ENCODE measurements at places on chromosomes 7 and 10.
A peak's percentile ranks its signal among the peaks of the same experiment; 100 is the strongest.

DNA sequence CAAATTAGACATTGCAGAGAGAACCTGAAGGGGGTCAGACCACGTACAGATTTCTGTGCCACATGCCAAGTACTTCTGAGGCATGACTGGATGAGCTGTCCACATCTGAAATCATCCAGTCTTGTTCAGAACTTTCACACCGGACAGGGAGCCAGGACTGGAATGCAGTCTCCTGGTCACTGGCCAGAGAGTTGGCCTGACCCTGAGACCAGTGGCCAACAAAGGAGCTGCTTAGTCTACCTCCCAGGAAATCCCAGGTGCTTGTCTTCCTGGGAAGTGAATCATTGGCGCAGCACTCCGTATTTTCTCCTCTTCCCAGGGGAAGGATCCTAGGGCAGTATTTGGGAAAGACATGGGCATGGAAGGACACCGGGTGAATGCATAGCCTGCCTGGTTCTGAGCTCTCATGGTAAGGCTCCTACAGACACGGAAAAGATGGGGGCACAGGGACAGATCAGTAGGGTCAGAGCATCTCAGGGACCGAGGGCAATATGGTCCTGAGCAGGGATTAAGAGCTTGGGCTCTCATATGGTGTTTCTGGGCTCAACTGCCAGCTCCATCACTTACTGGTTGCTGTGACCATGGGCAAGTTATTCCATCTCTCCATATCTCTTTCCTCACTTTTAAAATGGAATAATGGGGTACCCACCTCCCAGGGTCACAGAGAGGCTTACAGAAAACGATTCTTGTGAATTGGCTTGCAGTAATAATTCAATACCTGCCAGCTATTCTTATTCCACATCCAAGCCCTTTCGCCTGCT, 1.3 kb upstream of the SCD start:
- no peak for DNase-seq

DNA sequence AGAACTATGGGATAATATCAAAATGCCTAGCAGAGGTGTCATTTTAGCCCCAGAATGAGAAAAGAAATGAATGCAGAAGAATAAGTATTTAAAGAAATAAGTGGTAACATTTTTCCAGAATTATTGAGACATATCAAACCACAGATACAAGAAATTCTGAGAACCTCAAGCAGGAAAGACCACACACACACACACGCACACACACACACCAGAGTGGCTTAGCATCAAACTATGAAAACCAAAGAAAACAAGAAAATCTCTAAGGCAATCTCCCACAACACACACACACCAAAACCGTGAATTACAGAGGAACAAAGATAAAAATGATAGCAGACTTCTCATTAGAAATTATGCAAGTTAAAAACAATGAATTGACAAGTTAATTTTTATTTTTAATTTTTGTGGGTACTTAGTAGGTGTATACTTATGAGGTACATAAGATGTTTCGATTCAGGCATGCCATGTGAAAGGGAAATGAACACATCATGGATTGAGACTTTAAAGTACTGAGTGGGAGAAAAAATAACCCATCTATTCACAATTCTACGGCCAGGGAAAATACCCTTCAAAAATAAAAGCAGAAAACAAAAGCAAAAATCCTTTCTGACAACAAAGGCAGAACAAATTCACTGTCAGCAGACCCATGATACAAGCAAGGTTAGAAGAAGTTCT, 14.6 kb downstream of the PPIF start:
- no peak for DNase-seq

GRCh38 chr10:106919871-106920282, 244.6 kb downstream of the SORCS1 start:
- DNase-seq, result no peak

GRCh38 chr7:33824911-33825459, 80.4 kb upstream of the BMPER start:
- no peak for DNase-seq

DNA sequence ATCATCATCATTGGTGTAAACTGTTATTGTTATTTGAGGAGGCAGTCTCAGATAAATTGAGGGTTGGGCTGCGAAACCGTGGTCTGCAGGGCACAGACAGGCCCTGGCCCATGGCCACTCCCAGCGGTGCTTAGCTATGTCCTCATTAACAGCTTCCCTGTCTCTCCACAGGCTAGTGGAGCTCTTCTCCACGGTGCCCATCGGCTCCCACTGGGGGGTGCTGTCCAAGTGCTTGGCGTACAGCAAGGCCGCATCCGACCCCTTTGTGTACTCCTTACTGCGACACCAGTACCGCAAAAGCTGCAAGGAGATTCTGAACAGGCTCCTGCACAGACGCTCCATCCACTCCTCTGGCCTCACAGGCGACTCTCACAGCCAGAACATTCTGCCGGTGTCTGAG, 21.6 kb downstream of the GPR26 start:
- no peak for DNase-seq

DNA sequence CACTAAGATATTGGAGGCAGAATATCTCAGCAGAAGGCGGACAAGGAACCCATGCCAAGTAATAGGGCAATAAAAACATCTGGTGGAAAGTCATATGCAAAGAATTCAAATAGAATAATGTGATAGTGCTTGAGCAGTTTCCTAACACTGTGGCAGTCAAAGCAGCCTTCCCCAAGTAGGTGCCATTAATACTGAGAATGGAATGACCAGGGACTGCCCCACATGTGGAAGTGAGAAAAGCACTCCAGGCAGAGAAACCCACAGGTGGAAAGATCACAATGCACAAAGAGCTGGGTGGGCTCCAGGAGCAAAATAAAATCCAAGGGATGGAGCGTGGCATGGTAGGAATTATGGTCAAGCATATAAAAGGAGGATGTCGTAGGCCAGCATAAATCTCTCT, 64.4 kb upstream of the NME8 start:
- no peak for DNase-seq

DNA sequence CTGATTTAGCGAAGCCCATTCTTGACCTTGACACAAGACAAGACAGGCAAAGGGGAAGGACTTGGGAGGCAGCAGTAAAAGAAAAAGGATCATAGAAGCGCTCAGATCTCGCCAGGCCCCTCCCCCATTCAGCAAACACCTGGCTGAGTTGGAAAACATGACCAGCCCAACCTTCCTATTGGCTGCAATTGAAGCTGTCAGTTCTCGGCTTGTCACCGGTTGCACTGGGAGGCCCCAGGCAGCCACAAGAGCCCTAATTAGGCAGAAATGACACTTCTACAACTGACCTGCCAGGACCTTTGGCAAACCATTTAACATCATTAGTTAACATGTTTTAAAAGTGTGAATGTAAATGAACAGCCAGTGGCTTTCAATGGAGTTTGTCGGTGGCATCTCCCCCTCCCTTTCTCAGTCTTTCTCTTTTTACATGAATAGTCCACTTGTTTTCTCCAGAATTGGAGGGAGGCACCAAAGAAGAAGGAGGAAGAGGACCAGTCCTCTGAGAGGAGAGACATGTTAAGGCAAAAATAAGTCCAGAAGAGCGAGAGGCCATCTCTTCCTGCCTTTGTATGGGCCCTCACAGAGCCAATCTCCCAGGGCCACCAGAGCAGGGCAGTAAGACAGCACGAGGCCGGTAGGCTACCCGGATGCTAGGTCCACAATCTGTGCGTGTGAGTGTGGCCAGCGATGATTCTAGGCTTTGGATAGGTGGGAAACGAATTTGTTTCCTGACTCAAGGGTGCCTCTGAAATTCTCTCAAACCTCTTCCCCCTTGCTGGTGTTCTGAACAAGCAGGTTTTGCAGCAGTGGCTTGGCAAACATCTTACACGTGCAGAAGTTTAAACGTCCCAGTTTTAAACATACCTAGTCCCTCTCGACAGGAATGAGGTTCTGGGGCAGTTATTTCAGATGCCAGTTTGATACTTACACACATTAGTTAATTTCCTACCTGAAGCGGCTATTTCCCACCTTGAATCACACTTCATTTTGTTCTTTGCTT, 15.0 kb upstream of the ENO4 start:
- no peak for DNase-seq

- no peak for DNase-seq
Observed at GRCh38 chr7:28018856-28019465, 161.6 kb downstream of the JAZF1 start.

DNA sequence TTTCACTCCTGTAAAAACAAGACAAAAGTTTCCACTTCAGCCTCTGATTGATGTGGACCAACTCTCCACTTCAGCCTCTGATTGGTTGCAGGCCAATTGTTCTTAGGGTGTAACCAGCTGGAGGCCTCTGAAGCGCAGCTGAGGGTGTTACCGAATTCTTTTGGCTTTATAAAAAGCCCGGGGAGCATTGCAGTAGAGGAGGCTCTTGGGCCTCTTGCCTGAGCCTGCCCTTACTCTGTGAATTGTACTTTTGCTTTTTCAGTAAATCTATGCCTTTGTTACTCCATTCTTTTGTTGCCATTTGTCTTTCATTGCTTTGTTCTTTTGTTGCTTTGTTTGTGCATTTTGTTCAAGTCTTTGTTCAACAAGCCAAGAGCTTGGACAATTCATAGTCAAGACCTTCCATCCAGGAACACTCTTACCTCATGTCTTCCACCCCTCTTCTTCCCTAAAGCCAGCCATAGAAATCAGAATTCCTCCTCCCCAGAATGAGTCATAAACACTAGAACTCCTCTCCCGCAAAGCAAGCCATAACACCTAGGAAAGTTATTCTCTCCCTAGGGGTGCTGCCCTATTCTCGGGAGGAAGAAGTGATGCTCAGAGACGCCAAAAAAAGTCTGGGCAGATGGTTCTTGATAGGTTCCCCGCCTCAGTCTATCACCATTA, 53.5 kb upstream of the ARMC3 start:
- no peak for DNase-seq

- DNase-seq, result no peak
Observed at GRCh38 chr7:79064187-79064823, 389.2 kb downstream of the MAGI2 start.

GRCh38 chr10:17415046-17415658, 39.2 kb downstream of the ST8SIA6 start:
- no peak for DNase-seq

DNA sequence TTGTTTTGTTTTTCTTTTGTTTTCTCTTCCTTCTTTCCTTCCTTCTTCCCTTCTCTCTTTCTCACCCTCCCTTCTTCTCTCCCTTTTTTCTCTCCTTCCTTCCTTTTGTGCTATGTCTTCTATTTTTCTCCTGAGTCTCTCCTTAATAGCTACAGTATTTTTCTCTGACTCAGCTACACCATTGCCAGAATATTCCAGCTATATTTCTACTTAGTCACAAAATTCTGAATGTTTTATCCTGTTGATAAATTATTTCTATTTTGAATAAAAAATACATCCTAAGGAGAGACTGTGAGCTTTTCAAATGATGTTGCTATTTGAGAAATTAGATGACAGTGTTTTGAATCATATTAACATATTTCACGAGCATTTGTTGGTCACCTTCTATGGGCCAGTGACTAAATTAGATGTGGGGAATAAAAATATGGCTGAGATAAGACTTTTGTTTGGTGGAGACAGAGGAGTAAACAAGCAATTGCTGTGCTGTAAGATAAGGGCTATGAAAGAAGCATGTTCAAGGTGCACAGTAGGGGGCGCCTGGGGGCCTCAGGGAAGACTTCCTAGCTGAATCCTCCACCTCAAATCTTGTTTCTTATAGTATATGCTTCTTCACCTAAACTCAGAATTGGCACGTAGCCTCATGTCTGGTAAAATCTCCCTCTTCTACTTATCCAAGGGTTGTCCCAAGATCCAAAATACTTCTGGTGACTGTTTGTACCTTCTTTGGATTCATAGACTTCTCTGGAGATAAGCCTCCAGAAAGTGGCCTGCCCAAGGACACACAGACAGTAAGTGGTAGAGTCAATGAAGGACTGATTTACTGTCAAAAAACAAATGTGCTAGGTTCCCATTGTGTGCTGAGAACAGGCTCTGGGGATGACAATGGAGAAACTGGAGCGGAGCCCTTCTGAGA, 115.5 kb upstream of the CREB5 start:
- DNase-seq, result peak; percentile 38

GRCh38 chr10:60605476-60605875, 172.8 kb upstream of the CDK1 start:
- DNase-seq, result no peak

DNA sequence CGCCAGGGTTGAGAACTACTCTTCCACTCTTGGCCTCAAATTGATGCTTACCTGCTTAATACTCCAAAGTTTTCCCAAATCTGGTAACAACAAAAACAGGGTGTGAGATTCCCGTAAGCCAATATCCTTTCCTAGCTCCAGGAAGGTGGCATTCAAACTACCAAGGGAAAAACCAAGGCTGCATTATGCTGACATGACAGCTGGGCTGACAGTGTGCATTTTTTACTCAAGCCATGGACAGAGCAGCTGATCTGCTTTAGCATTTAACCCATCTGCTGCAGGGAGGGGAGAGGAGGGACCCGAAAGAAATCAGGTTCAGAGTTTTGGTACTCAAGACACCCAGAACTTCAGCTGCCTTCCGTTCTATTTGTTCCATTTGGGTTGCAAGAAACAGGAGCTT, 49.8 kb upstream of the RAPGEF5 start:
- DNase-seq, result no peak

- DNase-seq, result no peak
Observed at GRCh38 chr7:25662841-25663800, 434.8 kb upstream of the NPVF start.

- no peak for DNase-seq
Observed at GRCh38 chr7:120841608-120842007, 16.3 kb downstream of the TSPAN12 start.

DNA sequence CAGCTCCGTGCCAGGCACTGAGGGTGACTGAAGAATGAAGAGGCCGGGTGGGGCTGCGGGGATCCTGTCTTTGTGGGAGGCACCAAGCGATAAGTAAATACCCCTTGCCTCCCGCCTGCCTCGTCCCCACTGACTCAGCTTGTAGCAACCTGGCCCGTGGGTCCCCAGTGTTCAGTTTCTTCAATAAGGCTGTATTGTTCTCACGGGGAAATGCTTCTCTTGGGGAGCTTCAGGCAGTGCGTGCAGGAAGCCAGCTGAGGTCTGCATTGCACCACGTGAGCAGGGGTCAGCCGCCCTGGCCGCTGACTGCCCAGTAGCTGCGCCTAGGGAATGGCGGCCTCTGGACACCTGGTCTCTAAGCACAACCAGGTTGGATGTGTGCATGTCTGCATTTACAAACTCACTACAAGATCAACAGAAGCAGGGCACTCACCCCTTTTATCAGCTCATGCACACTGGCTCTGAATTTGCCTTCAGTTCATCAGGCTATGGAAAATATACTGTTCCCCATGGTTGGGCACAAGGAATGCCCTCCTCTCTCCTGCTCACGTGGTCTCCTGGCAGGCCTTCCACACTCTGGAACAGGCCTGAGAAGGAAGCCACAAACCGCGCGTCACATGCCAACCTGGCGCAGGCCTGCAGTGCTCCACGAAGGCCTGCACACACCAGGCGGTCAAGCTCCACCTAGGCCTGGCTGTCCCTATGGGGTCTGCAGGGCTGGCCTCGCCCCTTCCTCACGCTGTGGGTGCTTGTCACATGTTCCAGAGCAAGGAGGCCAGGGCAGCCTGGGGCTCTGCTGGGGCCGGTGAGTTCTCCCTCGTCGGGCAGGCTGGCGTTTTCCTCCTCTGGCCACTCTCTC, 135.7 kb upstream of the RNF32 start:
- DNase-seq, result no peak

DNA sequence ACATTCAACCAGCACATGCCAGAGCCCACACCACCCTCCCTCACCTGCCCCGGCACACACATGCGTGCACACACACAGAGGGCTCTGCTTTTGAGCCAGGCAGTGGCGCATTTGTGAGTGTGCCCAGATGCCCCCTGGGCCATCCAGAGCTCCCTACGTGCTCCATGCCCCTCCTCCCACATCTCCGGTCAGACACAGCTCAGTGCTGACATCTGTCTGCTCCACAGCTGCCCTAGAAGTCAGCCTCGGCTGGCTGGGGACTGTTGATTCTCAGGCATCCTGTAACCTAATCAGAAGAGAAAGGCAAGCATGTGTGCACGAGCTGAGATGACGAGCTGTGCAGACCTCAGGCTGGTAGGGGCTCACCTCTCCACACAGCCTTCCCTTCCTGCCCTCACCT, 135.1 kb downstream of the ZMIZ1 start:
- DNase-seq, result no peak
